ENCODE measurements at places on chromosomes 3 and 15.

DNA sequence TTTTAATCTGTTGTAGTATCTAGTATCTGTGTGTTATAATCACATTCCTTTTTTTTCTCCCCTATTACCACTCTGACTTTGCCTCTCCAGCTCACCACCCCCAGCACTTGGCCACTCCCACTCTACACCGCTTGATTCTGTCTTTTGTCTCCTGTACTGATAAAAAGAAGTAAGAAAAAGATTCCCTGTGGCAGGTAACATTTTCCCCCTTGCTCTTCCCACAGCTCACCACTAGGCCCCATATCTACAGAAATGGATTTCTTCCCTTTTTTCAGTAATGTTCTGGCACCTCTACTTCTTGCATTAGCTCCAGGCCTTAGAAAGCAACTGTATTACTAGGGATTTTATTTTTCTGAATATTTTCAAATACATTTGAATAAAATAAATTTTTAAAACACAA lies 25.6 kb downstream of the KCNH8 start:
- no peak for DNase-seq

GRCh38 chr3:38968891-38969290 lies 82.9 kb downstream of the SCN11A start:
- DNase-seq = no peak

- no peak for DNase-seq
These were observed 44.6 kb downstream of the P3H2 start for GRCh38 chr3:190076136-190076535.

- no peak for DNase-seq
These were observed 29.4 kb downstream of the TP53BP1 start for GRCh38 chr15:43463507-43463906.

DNA sequence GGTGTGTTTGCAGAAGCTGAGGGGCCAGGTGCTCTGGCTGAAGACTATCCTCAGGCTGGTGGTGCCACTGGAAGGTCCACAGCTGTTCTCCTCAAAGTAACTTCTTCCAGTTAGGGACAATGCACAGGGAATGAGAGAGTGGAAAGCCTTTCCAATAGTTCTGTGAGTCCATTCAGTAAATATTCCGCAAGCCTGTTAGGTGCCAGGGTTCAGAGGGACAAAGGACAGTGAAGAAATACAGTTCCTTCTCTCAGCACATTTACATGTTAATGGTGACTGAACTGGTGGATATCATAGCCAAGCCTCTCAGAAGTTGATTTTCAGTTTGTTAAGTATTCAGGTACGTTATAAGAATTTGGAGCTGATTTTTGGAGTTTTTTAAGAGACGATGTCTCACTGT lies 122.5 kb downstream of the C3orf70 start:
- no peak for DNase-seq

- DNase-seq = no peak
These were observed 30.7 kb downstream of the NANOGP8 start for GRCh38 chr15:35054380-35054779.

DNA sequence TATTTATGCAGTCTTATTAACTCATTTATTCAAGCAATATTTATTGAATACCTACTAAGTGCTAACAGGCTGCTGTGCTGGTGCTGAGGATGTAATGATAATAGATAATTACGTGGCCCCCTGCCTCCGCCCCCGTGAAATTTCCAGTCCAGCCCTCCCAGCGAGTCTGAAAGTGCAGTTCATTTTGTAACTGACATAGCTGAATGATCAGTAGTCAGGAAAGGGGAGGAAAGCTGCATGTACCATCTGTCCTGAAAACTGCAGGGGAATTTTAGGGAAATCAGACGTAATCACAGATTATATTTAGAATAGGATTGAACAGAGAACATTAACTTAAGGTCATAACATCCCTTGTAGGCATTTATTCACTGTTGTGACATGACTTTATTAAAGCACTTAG lies 736.8 kb downstream of the MCTP2 start:
- DNase-seq = no peak

DNA sequence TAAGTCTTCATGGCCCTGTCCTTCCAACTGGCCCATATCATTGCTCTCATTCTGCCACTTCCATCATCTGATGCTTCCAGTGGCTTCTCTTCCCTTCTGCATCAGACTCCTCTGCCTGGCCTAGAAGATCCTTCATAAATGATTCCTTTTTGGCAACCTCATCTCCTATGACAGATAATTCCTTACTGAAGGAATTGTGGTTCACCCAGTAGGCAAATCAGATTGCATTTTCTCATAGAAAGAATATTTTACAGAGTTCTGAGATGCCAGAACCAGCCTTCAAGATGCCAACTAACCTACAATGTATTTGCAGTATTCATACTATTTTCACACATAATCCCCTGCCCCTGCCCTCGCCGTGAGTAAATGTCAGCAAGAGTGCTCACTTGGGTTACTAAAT lies 423.0 kb upstream of the TGFBR2 start:
- DNase-seq = no peak

Data from activated T-cell treated with anti-CD3 and anti-CD28 coated beads, Interleukin-2, amount 50 U/mL, for 1 hour (primary cell).